ENCODE measurements at places on chromosomes 7 and 10.

GRCh38 chr7:118080947-118081346 lies 103.0 kb upstream of the LSM8 start:
- no peak for DNase-seq

GRCh38 chr10:71666639-71667386 lies 52.8 kb downstream of the C10orf105 start:
- no peak for DNase-seq

GRCh38 chr10:35202050-35202449 lies 75.4 kb downstream of the CREM start:
- DNase-seq: no peak

DNA sequence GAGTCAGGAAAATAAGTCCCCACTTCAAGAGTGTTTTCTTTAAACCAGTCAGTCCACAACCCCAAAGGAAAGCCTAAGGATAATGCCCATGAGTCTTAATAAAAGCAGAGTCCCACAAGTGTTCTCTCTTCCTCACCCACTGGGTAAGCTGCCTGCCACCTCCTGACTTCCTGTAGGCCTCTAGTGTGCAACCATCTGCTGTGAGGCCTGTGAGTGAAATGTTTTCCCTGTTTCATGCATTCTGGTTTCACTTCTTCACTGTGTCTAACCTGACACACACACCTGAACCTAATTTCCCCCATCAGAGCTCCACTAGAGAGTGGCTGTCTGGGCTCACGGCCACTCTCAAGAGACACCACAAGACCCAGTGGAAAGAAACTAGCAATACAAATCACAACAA lies 38.9 kb upstream of the GDF10 start:
- no peak for DNase-seq

- no peak for DNase-seq
Observed at GRCh38 chr7:110544194-110544593, 546.7 kb upstream of the LRRN3 start.

DNA sequence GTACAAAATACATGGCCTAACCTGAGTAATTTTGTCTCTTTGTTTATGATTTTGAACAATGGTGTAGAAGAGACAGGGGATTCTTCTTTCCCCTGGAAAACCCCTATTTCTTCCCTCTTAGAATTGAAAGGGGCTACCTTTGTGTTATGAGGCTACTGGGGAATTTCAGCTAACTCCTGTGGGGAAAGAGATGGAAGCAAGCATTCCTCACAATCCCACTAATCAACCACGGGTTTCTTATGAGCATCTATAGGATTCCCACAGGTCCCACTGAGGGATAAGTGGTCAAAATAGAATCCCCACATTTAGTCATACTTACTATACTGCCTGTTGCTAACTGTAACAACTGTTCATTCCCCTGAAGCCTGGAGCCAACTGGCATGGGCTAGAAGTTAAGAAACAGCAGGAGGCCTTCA lies 32.2 kb upstream of the ITGB8 start:
- no peak for DNase-seq

DNA sequence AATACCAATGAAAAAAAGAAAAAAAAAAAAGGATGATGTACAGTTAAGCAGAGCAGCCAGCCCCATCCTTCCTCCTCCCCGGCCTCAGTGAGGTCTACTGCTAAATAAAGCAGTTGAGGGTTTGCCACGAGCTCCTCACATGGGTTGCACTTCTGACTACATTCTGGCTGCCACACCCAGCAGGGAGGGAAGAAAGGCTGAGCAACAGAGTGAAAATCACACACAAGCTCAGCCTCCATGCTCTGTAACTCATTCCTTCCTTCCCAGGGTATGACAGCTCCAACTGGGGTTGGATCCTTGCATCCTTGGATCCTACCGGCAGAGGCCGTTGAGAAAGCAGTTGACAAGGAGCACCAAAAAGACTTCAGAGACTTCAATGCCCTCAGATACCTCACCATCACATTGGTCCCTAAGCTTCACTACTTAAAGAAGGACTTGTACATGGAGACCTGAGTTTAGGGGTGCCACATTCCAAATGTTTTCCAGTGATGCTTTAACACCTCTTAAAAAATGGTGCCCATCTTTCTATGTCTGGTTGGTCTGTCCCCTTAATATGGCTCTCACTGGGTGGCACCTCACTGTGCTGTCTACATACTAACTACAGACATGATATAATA lies 52.9 kb upstream of the PIK3CG start:
- no peak for DNase-seq

- DNase-seq: no peak
Observed at GRCh38 chr10:114694752-114695151, 36.7 kb upstream of the ABLIM1 start.

- no peak for DNase-seq
Observed at GRCh38 chr7:52340067-52340466, 695.4 kb upstream of the POM121L12 start.

GRCh38 chr7:140888087-140888486 lies 36.6 kb downstream of the BRAF start:
- DNase-seq: no peak

DNA sequence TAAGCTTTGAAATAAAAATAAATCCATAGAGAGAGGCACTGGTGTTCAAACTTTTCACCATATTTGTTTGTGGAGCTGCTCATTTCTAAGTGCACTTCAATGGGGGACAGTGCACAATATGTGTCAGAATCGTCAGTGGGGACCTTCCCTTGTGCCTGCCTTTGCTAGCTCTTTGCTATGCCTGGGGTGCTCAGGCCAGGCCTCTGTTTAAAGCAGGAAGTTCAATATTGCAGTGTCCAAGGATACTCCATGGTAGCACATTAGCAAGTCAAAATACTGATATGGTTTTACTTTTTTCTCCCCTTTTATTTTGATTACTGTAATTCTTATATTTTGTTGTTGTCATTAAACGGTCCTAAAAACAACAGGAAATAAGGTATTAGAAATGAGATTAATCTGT lies 113.4 kb downstream of the POU6F2 start:
- DNase-seq: no peak

DNA sequence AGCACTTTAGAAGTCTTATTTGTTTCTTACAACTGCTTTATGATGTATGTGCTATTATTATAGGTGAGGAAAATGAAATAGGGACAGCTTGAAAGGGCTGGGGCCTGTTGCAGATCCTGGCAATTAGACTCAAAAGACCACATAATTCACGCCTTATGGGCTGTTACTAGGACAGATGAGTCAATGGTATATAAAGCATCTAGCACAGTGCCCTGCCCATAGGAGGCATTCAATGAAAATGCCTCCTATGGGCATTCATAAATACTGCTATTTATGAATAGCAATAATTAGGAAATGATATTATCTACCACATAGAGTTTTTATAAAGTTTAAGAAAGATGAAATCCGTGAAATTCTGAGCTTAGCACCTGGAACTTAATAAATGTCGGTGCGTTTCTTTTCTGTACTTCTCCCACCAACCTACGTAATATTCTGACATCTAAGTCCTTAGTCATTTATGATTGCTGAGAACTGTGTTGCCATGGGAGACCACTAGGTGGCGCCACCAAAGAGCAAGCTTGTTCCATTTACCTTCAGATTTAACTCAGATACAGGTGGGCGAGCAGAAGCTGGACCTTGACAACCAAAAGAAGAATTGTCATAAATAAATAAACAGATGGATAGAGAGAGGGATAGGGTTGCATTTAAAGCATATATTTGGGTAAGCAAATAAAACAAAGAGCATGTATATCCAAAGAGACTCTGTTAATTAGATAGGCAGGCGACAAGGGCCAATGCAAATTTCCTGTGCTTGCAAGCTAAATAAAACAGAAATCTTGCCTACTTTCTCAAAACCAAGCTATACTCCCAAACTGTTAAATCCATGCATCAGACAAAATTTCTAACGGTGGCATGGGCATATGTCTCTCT lies 699.9 kb downstream of the INHBA start:
- DNase-seq: no peak

DNA sequence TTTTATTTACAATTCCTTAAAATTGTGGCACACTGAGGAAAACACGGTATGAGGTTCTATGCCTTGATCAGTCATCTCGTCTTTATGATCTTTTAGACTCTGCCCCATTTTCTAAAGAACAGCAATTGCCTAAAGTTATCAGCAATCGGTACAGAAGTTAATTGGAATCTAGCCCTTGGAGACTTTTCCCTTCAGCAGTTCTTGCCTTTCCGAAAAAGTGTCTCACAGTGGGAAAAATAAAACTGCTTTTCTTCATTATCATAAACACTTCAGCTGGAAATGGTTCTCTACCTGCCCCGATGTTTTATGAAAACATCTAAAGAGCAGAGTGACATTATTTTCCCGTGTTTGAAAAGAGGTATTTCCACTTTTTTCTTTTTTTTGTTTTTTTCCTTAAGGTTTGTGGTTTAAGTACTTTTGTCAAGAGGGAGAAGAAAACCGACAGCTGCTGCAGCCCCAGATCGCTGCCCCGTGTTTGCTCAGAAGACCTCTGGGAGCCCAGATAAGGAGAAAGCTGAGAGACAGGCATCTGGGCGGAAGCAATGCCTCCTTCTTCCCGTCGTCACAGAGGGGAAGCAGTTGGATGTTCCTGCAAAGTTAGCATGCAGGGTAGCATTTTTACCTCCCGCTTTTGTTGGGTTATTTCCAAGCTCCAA lies 149.7 kb downstream of the FRMD4A start:
- no peak for DNase-seq

GRCh38 chr7:144524271-144524670 lies 120.8 kb upstream of the NOBOX start:
- no peak for DNase-seq

- no peak for DNase-seq
Observed at GRCh38 chr7:121159553-121159952, 169.2 kb upstream of the WNT16 start.

- DNase-seq: no peak
Observed at GRCh38 chr7:28405662-28406061, 6.7 kb upstream of the CREB5 start.

DNA sequence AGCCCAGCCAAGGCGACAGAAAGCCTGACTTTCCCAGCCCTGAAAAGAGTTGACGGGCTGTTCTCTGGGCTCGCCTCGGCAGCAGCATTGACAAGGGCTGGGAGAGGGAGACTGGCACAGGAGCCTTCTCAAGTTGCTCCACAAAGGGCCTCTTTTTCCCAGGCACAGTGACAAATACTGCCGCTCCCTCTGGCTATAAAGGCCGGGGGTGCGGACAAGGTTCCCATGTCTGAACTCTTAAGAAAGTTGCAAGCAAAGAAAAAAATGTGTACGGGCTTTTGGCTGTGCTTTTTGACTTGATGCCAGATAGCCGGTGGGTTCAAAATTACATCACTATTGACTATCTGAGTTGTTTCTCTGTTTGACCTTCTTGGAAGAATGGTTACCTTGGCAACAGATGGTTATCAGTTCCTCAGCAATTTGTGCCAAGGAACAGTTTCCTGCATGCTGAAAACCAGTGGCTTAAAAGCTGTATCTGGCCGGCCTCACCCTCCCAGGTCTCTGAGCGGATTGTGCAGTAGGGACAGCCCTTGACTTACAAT lies 115.9 kb upstream of the EEPD1 start:
- no peak for DNase-seq

DNA sequence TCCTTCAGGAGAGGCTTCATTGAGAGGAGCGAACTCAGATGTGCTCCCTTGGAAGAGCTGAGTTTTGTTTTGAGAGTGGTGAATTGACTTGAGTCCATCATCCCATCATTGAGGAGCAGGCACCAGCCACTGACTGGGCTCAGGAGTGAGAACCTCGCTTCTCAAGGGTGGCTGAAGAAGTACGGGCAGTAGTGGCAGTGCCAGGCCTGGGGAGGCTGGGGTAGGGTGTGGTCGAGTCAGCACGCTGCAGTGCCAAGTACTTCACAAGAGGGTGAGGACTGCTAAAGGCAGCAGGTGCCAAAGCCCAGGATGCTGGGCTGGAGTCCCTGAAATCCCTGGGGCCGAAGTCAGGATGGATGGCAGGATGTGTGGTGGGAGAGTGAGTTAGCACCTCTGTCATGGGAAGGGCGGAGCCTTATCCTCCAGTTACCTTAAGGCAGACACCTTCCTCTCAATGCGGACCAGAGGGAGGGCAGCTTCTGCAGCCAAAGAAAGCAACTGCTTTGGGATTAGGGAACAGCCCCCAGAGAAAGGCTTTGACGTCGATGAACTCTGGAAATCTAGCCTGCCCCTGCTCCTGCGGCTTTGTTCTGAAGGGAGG lies 210.3 kb downstream of the CAMK1D start:
- no peak for DNase-seq

- no peak for DNase-seq
Observed at GRCh38 chr10:98513704-98514103, 67.0 kb upstream of the HPS1 start.

- no peak for DNase-seq
Observed at GRCh38 chr10:103772096-103772845, 83.1 kb downstream of the SH3PXD2A start.

DNA sequence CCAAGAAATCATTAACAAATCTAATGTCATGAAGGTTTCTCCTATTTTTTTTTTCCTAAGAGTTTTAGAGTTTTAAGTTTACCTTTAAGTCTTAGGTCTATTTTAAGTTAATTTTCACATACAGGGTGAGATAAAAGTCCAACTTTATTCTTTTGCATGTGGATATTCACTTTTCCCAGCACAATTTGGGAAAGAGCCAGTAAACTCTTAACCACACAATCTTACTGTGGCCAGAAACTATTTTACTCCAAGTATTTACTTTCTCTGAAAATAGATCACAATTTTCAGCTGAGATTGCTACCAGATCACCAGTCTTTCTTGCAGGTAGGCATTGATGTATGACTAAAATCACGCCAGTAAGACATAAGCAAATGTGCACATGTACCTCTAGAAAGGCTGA lies 728.5 kb downstream of the TNS3 start:
- no peak for DNase-seq

DNA sequence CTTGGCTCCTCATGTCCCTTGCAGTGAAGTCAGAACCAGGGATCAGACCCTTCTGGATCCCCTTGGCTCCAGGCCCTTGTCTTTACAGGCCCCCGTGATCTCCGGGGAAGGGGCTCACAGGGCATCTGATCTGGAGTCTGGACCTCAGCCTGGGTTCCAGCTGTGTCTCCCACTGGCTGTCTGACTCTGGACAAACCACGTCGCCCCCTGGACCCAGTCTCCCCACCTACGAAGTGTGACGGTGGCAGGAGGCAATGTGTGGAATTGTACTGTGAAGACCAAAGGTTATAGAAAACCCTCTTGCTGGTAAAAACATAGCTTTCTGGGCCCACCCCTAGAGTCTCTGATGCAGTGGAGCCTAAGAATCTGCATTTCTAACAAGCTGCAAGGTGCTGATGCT lies 15.5 kb upstream of the C10orf71 start:
- no peak for DNase-seq

GRCh38 chr7:12827219-12827821 lies 139.9 kb downstream of the ARL4A start:
- no peak for DNase-seq

All from SIG-M5 (cell line).